ENCODE measurements at places on chromosomes 12 and 14. TPM values are rescaled to one million over a fixed set of nuclear protein-coding genes. Genes with fewer than 3 reads are reported as not detected.

PRPH gene
- 0.50 TPM for total RNA-seq

DNA sequence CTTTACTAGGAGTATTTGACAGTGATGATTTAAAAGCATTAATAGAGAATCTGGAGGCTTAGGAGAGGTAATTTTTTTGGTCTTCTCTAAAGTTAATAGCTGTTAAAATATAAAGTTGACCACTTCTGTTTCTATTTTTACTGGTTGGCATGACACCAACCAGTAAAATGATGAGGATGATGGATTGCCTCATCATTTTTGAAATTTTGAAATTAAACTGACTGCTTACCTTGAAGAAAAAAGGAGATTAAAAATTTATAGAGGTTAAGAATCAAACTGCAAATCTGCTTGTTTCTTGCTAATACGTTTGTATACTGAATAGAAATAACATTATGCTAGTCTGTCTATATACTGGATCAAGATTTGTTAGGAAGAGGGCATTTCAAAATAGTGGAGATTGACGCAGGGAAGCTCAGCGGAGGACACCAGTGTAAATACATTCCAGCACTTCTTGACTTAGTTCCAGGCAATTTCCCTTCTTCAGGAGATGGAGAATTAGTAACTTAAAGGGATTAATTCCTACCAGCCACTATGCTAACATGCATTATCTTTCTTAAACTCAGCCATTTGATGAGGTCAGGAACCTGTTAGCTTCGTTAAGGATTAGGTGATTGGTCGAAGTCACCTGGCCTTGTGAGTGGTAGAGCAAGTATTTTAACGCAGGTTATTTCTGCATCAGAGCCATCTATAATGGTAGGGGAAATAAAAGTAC lies 3.6 kb downstream of the EID3 start:
- peak; percentile 54 for DNase-seq

DNA sequence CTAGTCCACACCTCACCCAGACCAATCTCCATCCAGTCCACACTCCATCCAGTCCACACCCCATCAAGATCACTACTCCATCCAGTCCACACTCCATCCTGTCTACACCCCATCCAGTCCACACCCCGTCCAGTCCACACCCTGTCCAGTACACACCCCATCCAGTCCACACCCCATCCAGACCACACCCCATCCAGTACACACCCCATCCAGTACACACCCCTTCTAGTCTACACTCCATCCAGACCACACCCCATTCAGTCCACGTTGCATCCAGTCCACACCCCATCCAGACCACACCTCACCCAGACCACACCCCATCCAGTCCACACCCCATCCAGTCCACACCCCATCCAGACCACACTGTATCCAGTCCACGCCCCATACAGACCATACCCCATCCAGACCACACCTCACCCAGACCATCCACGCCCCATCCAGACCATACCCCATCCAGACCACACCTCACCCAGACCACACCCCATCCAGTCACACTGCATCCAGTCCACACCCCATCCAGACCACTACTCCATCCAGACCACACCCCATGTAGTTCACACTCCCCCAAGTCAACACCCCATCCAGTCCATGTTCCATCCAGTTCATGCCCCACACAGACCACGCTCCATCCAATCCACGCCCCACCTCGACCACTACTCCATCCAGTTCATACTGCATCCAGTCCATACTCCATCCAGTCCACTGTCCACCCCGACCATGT lies 116.6 kb upstream of the RTL1 start:
- no peak for DNase-seq

DNA sequence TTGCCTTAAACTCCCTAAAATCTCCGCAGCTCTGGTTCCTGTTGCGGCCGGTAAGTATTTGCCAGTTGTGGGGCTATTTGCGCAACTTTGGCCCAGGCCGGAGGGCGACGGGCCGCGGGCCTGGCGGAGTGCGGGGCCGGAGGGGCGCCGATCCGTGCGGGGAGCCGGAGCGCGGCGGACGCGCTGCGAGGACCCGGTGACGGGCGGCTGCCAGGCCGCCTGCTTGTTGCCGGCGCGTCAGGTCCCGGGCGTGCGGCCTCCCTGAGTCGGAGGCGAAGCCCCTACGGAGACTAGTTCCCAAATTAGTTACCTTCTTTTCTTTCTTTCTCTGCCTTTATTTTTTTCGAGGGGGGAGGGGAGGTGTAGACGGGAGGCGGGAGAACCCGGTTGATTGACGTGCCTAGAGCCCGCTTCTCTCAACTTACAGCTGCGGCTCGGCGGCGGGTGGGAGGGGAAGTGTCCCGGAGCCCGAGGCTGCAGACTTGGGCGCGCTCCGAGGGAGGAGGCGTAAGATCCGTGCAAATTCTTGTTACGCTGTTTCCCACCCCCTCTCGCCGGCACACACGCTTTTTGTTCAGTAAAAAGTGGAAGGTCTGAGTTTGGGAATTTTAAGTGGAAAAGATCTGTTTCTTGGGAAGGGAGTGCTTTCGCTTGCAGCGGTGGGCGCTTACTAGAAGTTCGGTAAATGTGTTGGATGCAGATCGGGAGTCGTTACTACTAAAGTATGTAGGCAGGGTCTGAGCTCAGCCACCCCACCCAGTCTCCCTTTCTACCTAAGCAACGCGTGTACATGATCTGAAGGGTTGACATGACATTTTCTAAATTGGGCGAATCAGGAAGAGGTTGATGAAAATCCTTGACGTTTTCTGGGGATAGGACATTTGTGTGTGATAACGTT lies 576 bp downstream of the ZBTB1 start:
- peak; percentile 86 for DNase-seq

GRCh38 chr14:61335049-61335448 lies 13.7 kb downstream of the PRKCH start:
- no peak for DNase-seq

- peak; percentile 87 for DNase-seq
Observed at GRCh38 chr12:108805136-108805535, 52.2 kb downstream of the SSH1 start.

ANKRD33 gene
- under 0.01 TPM for total RNA-seq

DNA sequence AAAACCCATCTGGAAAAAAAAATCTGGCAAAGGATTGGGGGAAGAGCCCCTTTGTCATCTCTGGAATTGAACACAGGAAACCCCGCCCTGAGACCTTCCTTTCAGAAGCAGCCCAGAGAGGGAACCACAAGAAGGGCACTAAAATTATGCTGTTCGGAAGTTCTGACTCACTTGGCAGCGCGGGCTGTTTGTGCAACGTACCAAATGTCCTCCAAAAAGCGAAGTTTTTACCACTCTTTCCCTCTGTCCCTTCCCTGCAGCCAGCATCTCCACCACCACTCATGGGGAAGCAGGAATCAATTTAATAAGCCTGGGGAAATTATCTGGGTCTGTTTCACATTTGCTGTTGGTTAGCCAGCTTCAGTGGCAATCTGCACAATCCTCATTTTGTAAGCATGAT lies 3.2 kb upstream of the SYNE3 start:
- DNase-seq: peak; percentile 87

- DNase-seq: no peak
Observed at GRCh38 chr12:49658276-49658675, 34.9 kb downstream of the PRPF40B start.

CRACR2A gene
- 3.3 TPM for total RNA-seq

DNA sequence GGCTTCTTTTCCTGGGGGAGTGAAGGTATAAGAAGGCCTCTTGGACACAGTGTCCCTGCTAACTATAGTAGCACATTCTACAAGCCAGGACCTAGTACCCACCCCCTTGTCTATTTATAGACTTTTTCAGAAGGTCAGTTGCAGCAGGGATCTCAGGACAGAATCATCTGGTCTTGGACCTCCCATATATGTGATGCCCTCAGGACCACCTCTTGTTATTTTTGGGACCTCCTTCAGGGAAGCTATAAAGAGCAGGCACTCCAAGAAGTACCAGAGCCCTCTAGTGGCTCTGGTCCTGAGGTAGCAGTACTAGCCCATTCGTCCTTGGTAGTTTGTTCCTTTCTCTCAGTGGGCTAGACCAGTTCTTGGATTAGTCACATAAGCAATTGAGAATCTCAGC lies 4.3 kb downstream of the COQ10A start:
- peak; percentile 16 for DNase-seq

CD9 gene
- total RNA-seq: 266 TPM

KRT7 gene
- 3.5 TPM for total RNA-seq

GRCh38 chr14:58501214-58501816 lies 73.8 kb downstream of the KIAA0586 start:
- peak; percentile 80 for DNase-seq

KCNK10 gene
- not detected for total RNA-seq

FGF6 gene
- total RNA-seq: not detected

DNA sequence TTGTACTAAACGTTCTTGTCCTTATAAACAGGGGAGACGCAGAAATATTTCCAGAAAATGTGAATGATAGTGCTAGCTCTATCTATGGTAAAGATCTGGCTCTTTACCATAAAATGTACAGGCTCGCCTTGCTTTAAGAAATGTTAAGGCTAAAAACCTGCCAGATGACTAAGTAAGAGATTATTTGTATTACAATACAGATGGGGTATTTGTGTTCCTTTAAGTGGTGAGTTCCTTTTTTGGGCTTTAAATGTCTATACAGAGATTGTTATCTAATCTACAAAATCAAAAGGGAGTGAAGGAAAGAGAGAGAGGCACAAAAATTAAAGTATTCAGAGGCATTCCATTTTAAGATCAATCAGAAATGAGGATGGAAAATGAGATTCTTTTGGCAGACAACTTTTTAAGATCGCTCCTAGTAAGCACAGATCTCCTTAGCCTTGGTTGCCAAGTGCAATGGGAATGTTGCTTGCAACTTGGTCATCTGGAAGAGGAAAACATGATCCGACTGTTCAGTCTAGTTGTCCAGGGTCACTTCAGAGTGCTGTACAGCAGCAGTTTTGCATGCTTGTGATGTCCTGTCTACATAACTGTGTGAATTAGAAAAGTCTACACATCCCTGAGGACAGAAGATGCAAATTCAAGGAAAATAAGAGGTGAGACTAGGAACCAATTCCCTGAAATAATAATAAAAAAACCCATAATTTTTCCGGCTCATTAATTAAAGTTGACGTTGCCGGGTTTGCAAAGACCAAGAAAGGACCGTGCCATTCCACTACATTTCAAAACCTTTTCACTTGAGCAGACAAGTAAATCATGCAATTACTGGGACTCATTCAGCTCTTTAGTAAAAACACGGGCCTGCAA lies 380.8 kb downstream of the EGLN3 start:
- DNase-seq: peak; percentile 44

GRCh38 chr12:110123919-110124268 lies 263 bp upstream of the IFT81 start:
- DNase-seq: no peak

DNA sequence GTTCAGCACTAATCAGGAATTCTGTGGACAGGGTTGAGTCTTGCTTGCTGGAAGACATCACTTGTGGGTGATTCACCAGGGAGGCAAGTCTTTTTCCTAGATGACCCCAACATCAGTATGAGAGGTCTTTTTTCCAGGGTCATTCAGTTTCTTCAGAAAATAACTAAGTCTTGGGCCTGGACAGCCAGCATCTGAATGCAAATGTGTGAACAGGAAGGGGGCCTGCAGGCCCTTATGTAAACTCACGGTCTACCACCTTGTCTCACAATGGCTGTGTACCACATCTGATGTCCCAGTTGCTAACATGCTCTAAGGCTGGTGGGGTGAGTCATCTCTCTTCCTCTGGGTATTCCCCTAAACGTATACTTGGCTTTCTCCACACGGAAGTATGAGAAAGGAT lies 79.2 kb downstream of the HECTD4 start:
- DNase-seq: peak; percentile 86

DNA sequence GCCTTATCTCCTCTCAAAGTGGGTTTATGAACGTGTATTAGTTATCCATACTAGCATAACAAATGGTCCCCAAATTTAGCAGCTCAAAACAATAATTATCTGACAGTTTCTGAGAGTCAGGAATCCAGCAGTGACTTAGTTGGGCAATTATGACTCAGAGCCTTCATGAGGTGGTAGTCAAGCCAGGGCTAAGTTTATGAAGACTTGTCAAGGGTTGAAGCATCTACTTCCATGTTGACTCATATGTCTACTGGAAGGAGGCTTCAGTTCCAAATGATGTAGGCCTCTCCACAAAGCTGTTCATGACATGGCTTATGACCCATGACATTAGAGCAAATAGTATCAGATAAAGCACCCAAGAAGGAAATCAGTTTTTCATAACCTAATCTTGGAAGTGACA lies 73.2 kb downstream of the IPO8 start:
- DNase-seq: peak; percentile 80

- peak; percentile 64 for DNase-seq
Observed at GRCh38 chr12:27083861-27084394, 1.6 kb upstream of the C12orf71 start.

CYP27B1 gene
- under 0.01 TPM for total RNA-seq

- DNase-seq: no peak
Observed at GRCh38 chr14:74975059-74975810, 19.8 kb upstream of the PGF start.

- DNase-seq: no peak
Observed at GRCh38 chr12:83753205-83753604, 1066.5 kb downstream of the TMTC2 start.
